ENCODE measurements at places on chromosomes 7 and 10.

DNA sequence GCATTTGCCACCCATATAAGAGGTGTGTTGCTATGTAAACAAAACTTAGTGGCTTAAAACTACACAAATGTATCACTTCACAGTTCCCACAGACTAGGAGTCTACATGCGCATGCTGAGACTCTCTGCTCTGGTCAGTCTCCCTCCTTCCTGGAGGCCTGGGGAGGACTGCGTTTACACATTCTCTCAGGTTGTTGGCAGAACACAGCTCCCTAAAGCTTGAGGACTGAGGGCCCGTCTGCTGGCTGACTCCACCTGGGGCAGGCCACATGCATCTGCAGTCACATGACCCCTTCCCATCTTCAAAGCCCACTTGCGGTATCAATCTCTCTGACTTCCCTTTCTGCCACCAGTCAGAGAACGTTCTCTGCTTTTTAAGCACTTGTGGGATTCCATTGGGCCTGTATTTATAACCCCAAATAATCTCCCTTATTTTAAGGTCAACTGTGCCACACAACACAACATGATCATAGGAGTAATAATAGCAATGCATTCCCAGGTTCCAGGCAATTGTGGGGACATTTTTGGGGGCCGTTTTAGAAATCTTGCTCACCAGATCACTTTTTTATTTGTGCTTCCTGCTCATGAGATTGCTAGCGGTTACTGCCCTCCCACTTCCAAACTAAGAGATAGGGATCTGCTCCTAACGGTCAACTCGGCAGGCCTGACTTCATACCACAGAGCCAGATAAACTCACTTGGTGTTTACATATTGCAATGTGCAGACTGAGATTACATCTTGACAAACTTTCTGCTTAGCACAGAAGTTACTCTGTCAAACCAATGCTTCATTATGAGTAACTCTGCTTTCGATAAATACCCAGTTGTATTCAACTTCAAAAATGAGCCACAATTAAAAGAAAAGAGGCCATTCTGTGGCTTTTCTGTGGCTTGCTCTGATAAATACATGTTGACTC lies 96.3 kb downstream of the ALOX5 start:
- peak; percentile 16 for DNase-seq

- no peak for DNase-seq
These were observed 70.8 kb downstream of the CHN2 start for GRCh38 chr7:29265208-29265923.

DNA sequence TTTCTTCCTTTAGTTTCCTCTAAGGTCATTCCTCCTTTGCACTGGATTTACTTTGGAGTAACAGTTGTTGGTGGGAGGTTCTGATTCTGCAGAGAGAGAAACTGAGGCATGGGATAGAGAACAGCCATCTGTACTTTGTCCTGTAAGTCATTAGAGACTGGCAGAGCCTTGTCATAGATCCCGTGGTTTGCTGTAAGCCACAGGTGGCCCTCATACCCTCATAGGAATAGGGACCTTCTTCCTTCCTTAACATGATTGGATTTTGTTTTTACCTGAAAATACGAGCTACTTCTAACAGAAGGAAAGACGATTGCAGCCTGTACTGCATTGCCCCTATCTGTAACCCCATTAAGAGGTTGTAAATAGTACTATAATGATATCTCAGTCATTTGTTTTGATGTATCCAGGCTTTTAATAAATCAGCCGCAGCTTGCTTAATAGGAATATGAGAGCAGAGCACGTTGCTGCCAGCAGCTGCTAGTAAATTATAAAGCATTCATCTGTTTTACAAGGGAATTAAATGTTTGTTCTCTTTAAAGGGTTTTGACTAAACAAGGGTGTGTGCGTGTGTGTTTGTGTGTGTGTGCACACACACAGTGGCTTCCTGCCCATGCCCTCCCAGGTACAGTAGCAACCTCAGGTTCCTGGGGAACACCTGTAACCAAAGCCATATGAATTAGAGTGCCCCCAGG lies 249.8 kb downstream of the AUTS2 start:
- DNase-seq: no peak

GRCh38 chr7:4880218-4880617 lies 3.3 kb downstream of the RADIL start:
- DNase-seq: no peak

DNA sequence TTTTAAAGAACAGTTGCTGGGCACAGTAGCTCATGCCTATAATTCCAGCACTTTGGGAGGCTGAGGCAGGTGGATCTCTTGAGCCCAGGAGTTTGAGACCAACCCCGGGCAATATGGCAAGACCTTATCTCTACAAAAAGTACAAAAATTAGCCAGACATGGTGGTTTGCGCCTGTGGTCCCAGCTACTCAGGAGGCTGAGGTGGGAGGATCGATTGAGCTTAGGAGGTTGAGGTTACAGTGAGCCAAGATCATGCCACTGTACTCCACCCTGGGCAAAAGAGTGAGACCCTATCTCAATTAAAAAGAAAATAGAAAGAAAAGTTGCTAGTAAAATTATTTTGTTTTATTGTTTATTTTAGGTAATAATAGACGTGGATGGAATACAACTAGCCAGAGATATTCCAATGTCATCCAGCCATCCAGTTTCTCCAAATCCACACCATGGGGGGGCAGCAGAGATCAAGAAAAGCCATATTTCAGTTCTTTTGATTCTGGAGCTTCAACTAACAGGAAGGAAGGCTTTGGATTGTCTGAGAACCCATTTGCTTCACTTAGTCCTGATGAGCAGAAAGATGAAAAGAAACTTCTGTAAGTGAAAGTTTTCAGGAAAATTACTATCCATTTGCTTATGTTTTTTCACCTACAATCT lies 3.0 kb downstream of the NUP42 start:
- DNase-seq: no peak

DNA sequence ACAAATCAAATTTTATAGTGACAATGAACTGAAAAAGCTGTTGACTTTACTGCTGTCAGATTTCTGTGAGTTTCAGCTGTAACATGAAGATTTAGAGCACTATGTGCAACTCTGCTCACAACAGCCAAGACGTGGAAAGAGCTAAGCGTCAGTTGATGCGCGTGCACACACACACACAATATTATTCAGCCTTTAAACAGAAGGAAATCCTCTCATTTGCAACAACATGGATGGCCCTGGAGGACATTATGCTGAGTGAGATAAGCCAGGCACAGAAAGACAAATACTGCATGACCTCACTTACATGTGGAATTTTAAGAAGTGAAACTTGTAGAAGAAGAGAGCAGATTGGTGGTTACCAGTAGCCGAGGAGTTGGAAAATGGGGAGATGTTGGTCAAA lies 82.8 kb upstream of the FRMD4A start:
- no peak for DNase-seq

- no peak for DNase-seq
These were observed 48.5 kb downstream of the ZNF467 start for GRCh38 chr7:149724661-149725425.

GRCh38 chr7:74475987-74476350 lies 22.3 kb downstream of the GTF2IRD1 start:
- no peak for DNase-seq

- DNase-seq: no peak
These were observed 87.2 kb downstream of the MDFIC start for GRCh38 chr7:115009139-115009538.

GRCh38 chr10:109859221-109859620 lies 64.1 kb downstream of the XPNPEP1 start:
- DNase-seq: no peak

- DNase-seq: no peak
These were observed 40.5 kb downstream of the ADRB1 start for GRCh38 chr10:114084215-114084614.

DNA sequence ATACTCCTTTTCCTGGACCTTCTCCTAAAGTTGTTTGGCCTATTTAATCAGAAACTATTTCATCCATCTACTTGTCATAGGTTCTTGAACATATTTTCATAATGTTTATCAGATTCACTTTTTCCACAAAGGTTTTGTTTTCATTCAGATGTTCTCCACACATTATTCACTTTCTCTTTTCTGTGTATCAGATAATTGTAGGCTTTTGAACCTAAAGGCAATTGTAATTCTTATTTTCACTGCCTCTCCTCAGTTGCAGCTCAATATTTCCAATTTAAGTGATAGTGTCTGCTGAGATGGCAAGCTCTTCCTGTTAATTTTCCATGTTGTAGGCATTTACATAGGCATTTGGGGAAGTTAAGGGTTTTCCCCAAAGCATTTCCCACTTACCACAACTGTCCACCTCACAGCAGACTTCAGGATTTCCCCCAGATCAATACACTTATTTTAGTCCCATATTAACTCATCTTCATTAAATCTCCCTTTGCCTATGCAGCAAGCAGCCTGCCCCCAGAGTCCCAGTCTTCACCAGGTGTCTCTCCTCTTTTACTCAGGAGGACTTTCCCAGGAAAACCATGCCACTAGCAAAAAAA lies 12.3 kb upstream of the IKZF1 start:
- no peak for DNase-seq

DNA sequence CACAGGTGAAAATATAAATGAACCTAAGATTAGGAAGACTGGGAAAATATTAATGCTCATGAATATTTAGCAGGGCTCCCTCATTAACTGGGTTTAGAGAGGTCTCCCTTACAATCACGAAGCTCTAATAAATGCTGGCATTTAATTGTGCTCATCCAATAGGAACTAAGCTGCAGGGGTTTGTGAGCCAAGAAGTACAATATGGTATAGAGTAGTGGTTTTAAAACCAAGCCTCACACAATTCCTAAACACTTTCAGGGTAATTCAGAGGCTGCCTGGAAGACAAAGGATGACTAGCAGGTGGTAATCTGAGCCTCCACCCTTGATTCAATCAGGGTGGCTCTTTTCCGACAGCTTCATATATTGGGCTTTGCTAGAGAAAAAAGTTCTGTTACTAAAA lies 103.3 kb downstream of the GPAM start:
- DNase-seq: no peak

Data from stimulated activated CD8-positive, alpha-beta memory T cell treated with anti-CD3 and anti-CD28 coated beads, Interleukin-7, amount 100 ng/mL, for 1 hour (primary cell).